NCI-H526 (cell line): ENCODE measurements at places on chromosomes 1 and 21.

GRCh38 chr21:45039317-45040156 is 34.8 kb upstream of the ADARB1 start:
- DNase-seq: no peak

DNA sequence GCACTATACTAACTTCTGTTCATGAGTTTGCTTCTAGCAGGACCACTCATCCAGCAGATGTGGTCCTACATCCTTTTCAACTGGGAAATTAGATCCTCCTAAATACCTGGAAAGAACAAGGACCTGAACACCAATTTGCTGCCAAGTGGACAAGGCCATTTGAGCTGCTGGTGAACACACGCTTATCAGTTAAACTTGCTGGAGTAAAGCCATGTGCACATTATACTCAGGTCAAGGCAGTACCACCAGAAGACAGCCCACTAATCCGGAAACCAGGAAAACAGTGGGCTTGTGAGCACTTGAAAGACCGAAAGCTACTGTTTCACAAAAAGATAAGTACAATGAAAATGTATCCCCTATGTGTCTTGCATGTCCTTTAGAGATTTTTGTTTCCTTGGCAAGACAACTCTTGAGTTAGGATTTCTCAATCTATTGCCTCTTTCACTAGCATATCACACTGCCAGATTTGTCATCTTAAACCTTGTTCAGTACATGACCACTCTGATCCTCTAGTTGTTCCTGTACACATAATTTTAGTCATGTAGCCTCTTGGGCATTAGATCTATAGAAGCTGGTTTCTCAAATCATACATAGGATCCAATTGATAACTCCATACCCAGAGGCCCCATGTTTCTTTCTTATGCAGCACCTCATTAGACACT is 4.5 kb upstream of the REN start:
- no peak for DNase-seq

DNA sequence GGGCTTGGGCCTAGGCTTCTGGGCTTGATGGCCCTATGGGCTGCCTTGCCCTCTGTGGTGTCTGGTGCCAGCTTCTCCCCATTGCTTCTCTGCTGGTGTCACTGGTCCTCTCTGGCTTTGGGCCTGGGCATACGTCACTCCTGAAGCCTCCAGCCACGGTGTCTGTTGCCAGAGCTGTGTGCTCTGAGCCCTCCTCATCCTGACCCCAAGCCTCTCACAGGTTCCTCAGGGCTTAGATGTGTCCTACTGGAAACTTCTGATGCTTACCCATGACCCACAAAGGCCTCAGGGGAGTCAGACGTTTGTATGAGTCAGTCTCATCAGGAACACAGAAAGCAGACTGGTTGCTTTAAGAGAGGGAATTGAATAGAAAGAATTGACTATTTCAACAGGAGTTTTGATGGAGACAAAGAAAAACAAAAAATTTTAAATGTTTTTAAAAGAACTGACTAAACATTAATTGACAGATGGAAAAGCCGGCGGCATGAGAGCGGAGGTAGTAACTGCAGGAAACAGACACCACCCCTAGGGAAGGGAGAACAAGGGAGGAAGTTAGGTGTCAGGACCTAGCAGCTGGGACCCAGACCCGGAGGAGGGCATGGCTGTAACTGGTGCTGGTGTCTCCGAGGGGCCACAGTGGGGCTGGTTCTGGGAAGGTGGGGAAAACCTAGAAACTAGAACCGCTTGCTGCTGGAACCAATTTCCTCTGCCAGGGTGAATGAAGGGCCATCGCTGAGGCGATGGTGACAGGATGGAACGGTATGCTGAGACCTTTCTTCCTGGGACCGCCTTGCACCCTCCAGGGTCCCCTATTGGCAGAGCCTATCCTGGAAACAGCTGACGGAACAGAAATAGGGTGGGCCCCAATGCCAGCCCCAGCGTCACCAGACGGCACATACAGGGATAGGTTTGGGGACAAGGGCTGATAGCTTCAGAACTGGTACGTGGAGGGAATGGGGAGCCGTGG is 40.0 kb upstream of the CITED4 start:
- no peak for DNase-seq

DNA sequence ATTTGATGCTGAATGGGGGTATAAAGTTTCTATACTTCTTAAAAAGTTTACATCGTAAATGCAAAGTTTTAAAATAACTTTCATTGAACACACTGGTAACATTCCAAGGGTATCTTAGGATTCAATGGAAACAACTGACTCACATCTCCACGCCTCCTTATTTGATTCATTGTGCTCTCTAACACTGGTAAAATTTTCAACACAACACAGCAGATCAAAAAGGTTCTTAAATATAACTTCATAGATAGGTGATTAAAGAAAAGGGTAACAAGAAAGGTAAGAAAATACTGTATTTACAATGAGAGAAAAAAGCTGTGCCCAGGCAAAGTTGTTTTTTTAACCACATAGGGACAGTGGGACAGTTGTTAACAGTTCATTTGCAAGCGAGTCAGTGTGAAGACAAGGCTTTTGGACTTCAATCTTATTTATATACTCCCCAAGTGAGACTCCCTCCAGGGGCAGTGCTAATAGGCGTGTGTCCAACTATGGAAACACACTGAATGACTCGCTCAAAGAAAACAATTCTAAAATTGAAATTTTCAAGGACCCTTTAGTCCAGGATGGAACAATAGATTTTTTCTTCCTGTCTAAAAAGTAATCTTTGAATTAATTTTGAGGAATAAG is 140.5 kb downstream of the TIAM1 start:
- no peak for DNase-seq

DNA sequence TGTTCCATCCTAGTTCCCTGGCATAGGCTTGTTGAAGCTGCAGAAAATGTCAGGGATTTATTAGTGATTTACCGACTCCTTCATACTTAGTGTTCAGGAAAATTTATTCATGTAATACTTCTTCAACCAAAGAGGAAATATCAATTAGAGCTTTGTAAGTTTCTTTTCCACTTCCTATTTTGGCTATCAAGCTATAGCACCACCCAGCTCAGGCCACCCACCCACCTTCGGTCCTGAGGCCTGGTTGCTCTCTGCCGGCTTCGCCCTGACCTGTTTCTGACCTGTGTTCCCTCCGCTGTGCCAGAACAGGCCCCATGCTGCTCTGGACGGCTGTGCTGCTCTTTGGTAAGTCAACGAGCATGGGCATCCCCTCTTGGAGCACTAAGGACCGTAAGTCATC is at the start of gene FCRL6:
Gene FCRL6 (plus strand): TSS at position 250 of the 400 bp plus-strand sequence. CDS start 65 bp downstream, at position 315.
- no peak for DNase-seq

DNA sequence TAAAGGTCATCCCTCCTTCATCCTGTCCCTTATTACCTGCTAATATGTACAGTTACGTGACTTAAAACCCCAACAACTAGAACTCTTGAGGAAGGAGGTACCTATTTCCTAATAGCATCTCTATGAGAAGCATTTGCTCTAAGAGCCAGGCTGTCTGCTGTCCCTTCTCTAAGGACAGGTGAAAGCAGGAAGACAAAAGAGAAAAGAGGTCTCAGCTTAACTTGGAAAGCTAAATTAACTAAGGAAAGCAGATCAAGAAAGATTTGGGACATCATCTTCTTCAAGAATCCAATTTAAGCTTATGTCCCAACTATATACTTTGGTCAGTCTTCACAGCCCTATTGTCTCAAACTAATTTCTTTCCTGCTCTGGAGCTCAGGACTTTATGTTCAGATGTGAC is 2.9 kb downstream of the EGLN1 start:
- no peak for DNase-seq

DNA sequence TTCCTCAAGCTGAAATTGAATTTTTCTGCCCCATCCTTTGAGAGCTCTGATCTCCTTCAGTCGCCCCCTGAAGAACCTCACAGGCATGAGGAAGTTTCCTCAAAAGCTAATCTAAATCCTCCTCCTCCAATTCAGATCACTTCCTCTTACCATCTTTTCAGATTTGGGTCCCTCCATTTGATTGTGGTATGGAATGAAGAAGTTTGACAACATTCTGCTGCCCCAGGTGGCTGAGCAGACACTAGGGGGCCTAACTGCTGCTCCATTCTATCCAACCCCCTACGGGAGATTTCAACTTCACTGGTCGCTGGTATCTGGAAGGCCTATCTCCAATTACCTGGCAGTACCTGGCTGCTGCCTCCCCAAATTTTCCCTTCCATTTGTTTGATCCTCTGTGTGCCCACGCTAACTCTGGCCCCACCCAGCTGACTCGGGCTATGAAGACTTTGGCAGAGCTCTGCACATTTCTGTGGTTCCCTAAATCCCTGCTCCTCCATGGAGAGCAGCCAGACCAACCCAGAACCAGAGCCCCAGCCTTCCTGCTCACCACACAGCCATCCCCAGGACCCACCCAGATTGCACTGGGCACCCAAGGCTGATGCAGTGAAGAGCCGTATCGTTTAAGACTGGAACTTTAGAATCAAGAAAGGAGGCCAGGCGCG is 7.8 kb downstream of the IRF6 start:
- no peak for DNase-seq

- DNase-seq: peak; percentile 60
These were observed 1.7 kb downstream of the BEST4 start for GRCh38 chr1:44786138-44786840.

- no peak for DNase-seq
These were observed 51.6 kb upstream of the TTC39A start for GRCh38 chr1:51381964-51382363.

- peak; percentile 90 for DNase-seq
These were observed 17.3 kb downstream of the CRYBG2 start for GRCh38 chr1:26336477-26337205.

DNA sequence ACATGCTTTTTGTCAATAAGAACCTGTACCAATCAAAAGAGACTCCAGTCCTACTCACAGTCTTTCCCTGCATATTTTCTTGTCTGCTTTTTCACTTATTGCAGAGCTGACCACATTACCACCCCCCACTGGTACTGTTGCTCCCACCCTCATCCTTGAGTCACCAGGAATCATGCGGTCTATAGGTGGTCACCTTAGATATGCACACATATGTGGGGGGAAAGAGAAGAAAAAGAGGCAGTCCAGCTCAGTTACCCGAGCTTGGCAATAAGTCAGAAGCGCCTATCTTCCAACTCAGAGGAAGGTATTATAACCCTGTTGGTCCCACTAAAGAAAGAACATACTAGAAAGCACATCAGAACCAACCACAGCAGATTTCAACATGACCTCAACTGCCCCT is 119.2 kb downstream of the SMYD2 start:
- no peak for DNase-seq

DNA sequence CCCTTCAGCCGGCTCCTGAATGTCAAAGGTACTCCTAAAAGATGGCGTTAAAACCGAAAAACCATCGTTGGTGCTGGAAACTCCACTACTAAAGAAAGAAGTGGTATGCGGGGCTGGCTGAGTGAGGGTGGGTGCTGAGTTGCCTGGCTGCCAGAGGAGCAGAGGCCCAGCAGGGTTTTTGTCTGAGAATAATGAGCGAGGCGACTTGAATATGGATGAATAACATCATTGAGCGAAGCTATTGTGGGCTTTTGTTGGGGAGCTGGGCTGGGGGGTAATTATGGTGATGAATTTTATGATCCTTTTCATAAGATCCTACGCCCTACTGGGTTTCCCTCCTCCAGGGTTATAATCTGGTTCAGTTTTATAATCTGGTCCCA is 2.0 kb downstream of the PDPN start:
- DNase-seq: no peak

GRCh38 chr1:178382372-178382771 is 114.4 kb downstream of the CLEC20A start:
- no peak for DNase-seq

DNA sequence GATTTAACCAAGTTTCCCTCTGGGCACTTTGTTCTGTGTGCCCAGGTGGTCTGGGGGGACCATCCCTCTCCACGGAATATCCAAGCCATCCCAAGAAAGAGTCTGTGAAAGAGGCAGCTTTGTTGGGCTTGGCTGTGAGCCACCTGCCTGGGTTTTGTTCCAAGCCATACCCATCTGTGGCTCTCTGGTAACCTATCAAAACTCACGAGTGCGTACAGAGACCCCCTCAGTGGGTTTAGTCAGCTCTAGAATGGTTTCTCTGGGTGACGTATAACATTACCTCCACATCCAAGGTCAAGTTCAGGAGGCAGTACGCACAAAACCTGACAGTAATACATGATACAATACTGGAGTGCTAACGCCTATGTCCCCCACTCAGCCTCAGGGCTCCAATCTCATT is 54.2 kb downstream of the DNTTIP2 start:
- no peak for DNase-seq

GRCh38 chr1:176559878-176560277 is 96.9 kb downstream of the PAPPA2 start:
- peak; percentile 96 for DNase-seq

DNA sequence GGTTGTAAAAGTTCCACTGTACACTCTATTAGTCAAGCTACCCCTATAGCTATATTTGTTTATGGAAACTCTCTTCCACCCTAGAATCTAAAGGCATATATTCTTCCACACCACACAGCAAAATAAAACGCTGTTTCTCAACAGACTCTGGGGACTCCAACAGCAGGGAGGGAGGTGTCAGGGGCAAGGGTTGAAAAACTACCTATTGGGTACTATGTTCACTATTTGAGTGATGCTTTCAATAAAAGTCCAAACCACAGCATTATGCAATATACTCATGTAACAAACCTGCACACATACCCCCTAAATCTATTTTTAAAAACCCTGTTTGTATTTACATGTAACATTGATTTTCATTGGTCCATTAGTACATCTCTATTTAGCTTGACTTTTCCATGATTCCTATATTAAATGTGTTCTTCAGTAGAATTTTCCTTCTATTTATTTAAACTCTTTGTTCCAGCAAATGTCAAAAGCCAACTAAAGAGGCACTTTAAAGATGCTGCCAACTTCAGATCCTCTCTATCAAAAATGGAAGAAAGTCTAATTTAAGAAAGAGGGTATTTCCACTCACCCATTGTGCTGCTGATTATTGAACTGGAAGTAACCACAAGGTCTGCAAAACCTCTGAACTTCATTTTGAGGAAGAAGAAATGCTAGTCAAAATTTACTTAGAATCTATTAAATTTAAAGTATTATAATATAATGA is 26.2 kb downstream of the RGS7 start:
- DNase-seq: no peak

DNA sequence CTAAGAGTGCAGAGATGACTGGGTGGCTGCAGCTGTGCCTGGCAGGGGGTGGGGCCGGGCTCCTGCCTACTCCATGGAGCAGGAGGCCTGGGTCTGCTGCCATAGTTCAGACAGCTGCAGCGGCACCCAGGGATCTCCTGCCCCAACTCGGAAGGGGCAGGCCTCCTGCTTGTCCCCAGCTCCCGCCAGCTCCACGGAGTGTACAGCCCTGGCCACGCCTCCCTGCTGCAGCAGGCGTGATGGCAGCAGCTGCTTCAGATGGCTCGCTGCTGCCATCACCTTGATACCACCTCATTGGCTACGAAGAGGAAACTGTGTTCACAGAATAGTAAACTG is 35.9 kb downstream of the ACTL8 start:
- DNase-seq: no peak

- DNase-seq: no peak
These were observed 504.1 kb upstream of the ADGRL2 start for GRCh38 chr1:81296601-81297000.
